Smooth muscle cell of trachea (primary cell): ENCODE measurements at places on chromosomes 1 and 21. TPM values are rescaled to one million over a fixed set of nuclear protein-coding genes. Genes with fewer than 3 reads are reported as not detected.

The THEM4 gene
- 10.6 and 13.2 TPM in 2 replicates for total RNA-seq

The FAM43B gene
- total RNA-seq = 0.33 TPM in 1 of 2 replicates, not detected in the other

The ANGPTL1 gene
- total RNA-seq = 1.8 and 8.1 TPM in 2 replicates

The SLC16A4 gene
- 44.7 and 53.7 TPM in 2 replicates for total RNA-seq

The PTPN22 gene
- 1.2 and 1.3 TPM in 2 replicates for total RNA-seq

The HSPA6 gene
- 4.7 and 6.5 TPM in 2 replicates for total RNA-seq

The FALEC gene
- 1.5 TPM in 1 of 2 replicates, not detected in the other for total RNA-seq

The RYR2 gene
- total RNA-seq = not detected in 2 replicates

The PALMD gene
- total RNA-seq = 1.7 and 2.0 TPM in 2 replicates

The OR2L5 gene
- total RNA-seq = not detected in 2 replicates

The OR2L2 gene
- under 0.01 TPM in 1 of 2 replicates, not detected in the other for total RNA-seq

The CCDC190 gene
- total RNA-seq = under 0.01 TPM in 1 of 2 replicates, not detected in the other

The SPRR5 gene
- not detected in 2 replicates for total RNA-seq

The NCAM2 gene
- total RNA-seq = 9.3 and 14.8 TPM in 2 replicates

The PRDX6 gene
- total RNA-seq = 192 and 227 TPM in 2 replicates

The PGLYRP4 gene
- not detected in 2 replicates for total RNA-seq

The TFAP2E gene
- total RNA-seq = 0.33 and 0.44 TPM in 2 replicates

The BLACAT1 gene
- total RNA-seq = under 0.01 TPM in 1 of 2 replicates, not detected in the other

The CD1B gene
- not detected in 2 replicates for total RNA-seq

The NBPF1 gene
- 31.1 and 48.3 TPM in 2 replicates for total RNA-seq

The TRABD2B gene
- 0.17 TPM in 1 of 2 replicates, not detected in the other for total RNA-seq

The C4BPB gene
- total RNA-seq = not detected in 2 replicates

The DDAH1 gene
- total RNA-seq = 31.3 and 31.4 TPM in 2 replicates

The PDE4B gene
- 13.7 and 15.3 TPM in 2 replicates for total RNA-seq

The FCGR2B gene
- total RNA-seq = 0.15 TPM in 1 of 2 replicates, not detected in the other

The S100A9 gene
- not detected in 2 replicates for total RNA-seq
